Caudate nucleus (tissue), 63 donors: ENCODE measurements at places on chromosomes 1 and 21.

DNA sequence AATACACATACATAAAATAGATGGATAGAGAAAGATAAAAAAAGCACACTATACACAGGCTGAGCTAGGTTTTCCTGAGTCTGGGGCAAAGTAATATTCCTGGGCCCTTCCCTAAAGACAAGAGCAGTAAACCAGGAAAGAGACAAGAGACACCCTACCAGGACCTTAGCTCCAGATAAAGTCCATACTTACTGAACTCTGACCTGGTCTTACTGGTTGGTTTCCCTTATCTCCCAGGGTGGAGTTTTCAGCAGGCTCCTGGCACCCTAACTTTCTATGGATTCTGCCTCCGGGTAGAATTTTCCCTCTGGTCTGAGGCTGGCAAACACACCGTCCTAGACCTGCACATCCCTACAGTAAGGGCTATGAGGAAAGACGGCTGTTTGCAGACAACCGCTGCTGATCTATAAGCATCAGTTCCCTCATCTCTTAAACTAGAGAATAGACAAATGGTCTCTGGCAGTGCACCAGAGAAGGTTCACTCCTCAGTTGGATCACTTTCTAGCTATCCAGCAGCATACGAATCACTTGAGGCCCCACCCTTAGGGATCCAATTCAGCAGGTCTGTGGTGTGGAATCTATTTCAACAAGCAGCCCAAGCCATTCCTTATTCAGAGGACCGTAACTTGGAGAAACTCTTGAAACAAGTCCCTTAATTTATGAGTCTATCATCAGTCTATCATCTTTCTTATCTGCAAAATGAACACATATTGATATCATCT is 52.0 kb downstream of the ARHGEF11 start:
- DNase-seq: no peak

- no peak for DNase-seq
Measured at GRCh38 chr1:10704368-10704882, 92.0 kb downstream of the CASZ1 start.

- DNase-seq: no peak
Measured at GRCh38 chr1:93350875-93351274, 5.2 kb downstream of the DR1 start.

- DNase-seq: no peak
Measured at GRCh38 chr1:16474166-16474800, 33.8 kb downstream of the NECAP2 start.

DNA sequence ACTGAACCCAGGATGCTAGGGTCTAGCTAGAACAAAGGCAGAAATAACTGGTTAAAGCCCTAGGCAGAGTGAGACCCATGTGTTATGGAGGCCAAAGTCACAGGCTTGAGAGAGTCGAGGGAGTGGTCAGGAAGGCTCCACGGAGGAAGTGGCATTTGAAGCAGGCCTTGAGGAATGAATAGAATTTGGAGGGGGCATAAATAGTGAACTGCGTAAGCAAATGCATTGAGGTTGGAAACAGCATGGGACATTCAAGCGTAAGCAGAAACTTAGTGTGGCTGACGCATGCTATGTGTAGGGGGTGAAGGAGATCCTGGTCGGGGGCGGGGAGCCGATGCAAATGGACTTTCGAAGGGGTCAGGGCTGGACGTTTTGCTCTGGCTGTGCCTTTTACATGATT is 11.5 kb downstream of the AZIN2 start:
- DNase-seq: no peak

- no peak for DNase-seq
Measured at GRCh38 chr1:221494670-221495069, 247.2 kb downstream of the DUSP10 start.

- DNase-seq: no peak
Measured at GRCh38 chr1:93845538-93846205, 33.3 kb downstream of the DNTTIP2 start.

- no peak for DNase-seq
Measured at GRCh38 chr1:67552336-67552759, 122.1 kb upstream of the SERBP1 start.

DNA sequence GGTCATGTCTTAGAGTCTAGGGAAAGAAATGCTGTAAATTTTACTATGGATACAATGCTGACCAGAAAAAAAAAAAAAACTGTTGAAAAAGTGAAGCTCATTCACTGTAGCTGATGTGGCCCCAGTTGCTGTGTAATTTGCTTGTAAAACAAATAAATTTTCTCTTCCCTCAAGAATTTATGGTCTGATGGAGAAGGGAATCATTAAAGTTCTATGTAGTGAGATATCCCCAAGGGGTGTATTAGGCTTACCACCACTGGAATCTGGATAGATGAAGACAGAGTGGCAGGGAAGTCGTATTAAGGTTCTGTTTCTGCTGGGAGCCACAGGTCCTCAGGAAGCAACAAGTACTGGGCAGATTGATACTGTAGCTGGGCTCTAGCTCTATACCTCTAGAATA is 860.0 kb downstream of the LTN1 start:
- no peak for DNase-seq

- DNase-seq: peak; percentile 47
Measured at GRCh38 chr1:168408884-168409283, 128.2 kb downstream of the TBX19 start.

- no peak for DNase-seq
Measured at GRCh38 chr1:233045588-233045987, 95.2 kb downstream of the NTPCR start.

DNA sequence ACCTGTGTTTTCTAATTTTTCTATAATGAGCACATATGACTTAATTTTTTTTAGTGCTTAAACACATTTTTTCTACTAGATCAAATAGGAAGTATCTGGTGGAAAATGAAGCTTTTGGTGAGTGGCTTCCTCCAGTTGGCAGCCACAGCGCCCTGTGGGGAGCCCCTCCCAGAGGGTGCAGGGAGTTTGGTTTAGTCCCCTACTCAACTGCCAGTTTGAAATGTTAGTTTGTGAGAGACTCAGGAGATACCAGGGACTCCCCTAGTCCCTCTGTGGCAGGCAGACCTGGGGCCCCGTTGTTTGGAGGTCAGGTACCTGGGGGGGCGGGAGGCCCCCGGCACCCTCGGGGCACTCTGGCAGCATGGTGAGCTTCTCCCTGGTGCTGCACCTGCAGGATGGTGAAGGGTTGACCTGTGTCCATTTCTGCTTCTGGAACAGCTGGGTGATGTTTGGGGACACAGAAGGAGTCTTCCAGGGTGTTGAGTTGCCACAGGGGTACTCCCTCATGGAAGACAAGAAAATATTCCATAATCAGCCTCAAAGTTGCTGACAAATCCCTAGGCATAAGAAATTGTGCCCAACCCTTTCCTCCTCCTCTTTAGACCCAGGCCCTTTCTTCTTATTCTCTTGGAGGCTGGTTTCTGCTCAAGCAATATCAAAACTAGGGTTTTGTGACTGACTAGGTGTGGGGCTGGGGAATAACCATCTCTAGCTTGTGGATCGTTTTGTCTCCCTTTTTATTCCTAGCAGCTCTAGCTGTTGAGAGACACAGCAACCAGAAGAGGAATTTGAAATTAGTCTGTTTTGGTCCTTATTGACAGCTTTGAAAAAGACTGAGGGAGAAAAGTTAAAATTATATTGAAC is 91.6 kb downstream of the ABCA4 start:
- no peak for DNase-seq

GRCh38 chr1:55061000-55061705 is 21.8 kb downstream of the PCSK9 start:
- no peak for DNase-seq

DNA sequence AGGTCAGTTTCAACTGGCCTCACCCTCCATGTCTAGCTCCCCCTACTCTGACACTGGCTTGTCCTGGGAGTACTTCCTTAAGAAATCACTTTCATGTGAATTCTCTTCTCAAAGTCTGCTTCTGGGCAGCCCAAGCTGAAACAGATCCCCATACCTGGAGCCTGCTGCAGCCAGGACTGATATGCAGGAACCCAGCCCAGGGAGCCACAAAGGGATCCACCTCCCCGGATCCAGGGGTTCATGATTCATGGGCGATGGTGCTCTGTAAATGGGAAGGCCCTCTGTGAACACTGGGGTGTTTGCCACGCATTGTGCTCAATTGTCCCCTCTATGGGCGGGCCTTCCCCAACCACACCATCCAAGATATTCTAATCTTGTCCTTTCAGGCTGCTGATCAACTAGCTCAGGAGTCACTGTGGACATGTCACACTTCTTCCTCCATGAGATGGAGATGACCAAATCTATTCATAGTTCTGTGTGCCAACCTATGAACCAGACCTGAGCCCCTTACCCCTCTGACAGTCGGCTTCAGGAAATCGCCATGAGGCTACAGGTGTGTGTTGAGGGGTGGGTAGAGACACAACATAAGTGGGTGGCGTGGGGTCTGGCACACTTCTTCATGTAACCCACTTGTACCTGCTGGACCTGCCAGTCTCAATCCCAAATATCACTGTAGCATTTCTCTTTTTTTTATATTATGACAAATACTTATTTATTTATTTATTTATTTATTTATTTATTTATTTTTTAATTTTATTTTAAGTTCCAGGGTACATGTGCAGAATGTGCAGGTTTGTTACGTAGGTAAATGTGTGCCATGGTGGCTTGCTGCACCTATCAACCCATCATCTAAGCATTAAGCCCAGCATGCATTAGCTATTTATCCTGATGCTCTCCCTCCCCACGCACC is 41.8 kb downstream of the RUNX3 start:
- DNase-seq: no peak

GRCh38 chr1:243267471-243267880 is 11.6 kb downstream of the SDCCAG8 start:
- no peak for DNase-seq

- DNase-seq: peak; percentile 49
Measured at GRCh38 chr1:6603915-6604558, 1.4 kb upstream of the KLHL21 start.

- no peak for DNase-seq
Measured at GRCh38 chr21:43281661-43282357, 113.0 kb downstream of the CRYAA start.

DNA sequence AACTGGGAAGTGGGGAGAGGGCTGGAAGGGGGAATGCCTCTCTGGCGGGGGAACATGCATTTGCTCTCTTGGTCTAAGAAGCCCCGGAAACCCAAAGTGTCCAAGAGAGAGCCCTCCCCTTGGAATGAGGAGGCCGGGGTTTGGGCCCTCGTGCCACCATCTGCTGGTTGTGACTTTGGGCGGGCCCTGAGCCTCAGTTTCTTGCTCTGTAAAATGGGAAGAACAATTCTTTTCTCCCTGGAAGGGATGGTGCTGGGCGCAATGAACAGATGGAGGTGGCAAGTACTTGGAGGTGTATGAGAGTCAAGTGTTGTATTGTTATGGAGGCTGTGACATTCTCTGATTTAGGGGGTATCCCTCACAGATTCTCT is 69.9 kb upstream of the TARDBP start:
- no peak for DNase-seq
